Colonic mucosa (tissue), 4 donors: ENCODE measurements at places on chromosomes 13 and 19.

GRCh38 chr19:42480335-42481095 lies 37.8 kb upstream of the CXCL17 start:
- DNase-seq, result no peak
- no peak overlapping the region for H3K4me3 ChIP-seq

DNA sequence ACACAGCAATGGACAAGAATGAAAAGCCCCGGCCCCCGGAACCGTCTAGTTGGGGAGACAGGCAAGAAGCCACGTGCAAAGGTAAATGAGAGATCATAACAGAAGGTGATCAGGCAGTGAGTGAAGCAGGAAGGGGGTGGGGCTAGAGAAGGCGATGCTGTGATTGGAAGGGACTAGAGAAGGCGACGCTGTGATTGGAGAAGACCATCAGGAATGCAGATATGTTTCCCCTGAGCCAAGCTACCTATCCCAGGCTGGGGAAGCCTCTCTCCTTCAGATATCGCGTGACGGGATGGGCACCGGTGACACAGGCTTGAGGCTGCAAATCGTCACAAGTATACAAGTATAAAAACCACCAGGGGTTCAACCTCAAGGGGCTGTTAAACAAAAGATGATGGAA lies 21.8 kb downstream of the DCAF15 start:
- no peaks in the 10 kb centered on the region for H3K27me3 ChIP-seq
- no peak overlapping the region for H3K4me3 ChIP-seq
- peaks cover 2% of the 10 kb centered on the region for H3K4me1 ChIP-seq
- DNase-seq, result no peak
- peaks cover 7% of the 10 kb centered on the region for H3K36me3 ChIP-seq

- no peak overlapping the region for H3K27ac ChIP-seq
- H3K36me3 ChIP-seq, result no peaks in the 10 kb centered on the region
- no peaks in the 10 kb centered on the region for H3K4me1 ChIP-seq
- no peak for DNase-seq
- H3K27me3 ChIP-seq, result no peaks in the 10 kb centered on the region
Measured at GRCh38 chr19:7739801-7740681, 7.3 kb downstream of the CD209 start.

DNA sequence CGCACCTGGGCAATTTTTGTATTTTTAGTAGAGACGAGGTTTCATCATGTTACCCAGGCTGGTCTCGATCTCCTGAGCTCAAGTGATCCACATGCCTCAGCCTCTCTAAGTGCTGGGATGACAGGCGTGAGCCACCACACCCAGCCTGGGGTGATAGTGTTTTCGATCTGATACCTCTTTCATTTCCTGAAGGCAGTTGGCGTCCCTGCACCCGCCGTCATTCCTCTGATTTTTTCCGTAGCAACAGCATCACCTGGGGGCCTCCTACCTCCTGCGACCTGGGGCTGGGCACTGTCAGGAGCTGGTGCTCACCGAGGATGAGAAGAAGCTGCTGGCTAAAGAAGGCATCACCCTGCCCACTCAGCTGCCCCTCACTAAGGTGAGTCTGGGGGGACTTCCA lies 10.8 kb downstream of the CREB3L3 start:
- H3K4me1 ChIP-seq, result no peaks in the 10 kb centered on the region
- H3K27me3 ChIP-seq, result no peaks in the 10 kb centered on the region
- H3K27ac ChIP-seq, result no peak overlapping the region
- DNase-seq, result no peak

GRCh38 chr13:105599477-105600037 lies 935.9 kb downstream of the EFNB2 start:
- H3K36me3 ChIP-seq, result no peaks in the 10 kb centered on the region
- no peaks in the 10 kb centered on the region for H3K27me3 ChIP-seq
- no peak for DNase-seq
- no peak overlapping the region for H3K4me3 ChIP-seq
- no peak overlapping the region for H3K27ac ChIP-seq

- peaks cover 14% of the 10 kb centered on the region for H3K27me3 ChIP-seq
- no peak overlapping the region for H3K27ac ChIP-seq
- DNase-seq, result peak; percentile 69
- H3K4me3 ChIP-seq, result peak overlapping the region; percentile 20
Measured at GRCh38 chr19:35845215-35846037, 6.9 kb downstream of the NPHS1 start.

GRCh38 chr19:1243768-1244692 lies 2.5 kb downstream of the ATP5F1D start:
- peak overlapping the region; percentile 10 for H3K4me3 ChIP-seq
- DNase-seq, result peak; percentile 91
- no peaks in the 10 kb centered on the region for H3K27me3 ChIP-seq
- H3K27ac ChIP-seq, result peak overlapping the region; percentile 97
- H3K4me1 ChIP-seq, result peaks cover 34% of the 10 kb centered on the region

DNA sequence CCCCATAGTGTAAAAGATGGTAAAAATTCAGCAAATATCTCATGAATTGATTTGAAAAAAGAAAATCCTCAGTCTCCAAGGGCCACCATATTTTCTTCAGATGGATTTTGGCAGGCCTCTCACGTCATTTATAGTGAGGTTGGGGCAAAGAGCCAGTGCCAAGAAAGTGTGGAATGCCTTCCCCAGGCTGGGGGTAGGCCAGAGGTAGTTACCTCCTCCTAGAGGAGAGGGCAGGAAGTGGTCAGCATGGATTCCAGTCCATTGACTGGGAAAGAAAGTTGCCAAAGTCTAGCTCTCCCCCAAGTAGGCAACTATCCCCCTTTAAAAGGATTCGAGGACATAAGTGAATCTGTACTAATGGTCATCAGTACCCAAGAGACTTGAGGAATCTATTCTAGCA lies 68.4 kb upstream of the KCTD4 start:
- no peak overlapping the region for H3K4me3 ChIP-seq
- no peak overlapping the region for H3K27ac ChIP-seq
- no peaks in the 10 kb centered on the region for H3K4me1 ChIP-seq
- H3K36me3 ChIP-seq, result no peaks in the 10 kb centered on the region
- no peak for DNase-seq
- H3K27me3 ChIP-seq, result no peaks in the 10 kb centered on the region

DNA sequence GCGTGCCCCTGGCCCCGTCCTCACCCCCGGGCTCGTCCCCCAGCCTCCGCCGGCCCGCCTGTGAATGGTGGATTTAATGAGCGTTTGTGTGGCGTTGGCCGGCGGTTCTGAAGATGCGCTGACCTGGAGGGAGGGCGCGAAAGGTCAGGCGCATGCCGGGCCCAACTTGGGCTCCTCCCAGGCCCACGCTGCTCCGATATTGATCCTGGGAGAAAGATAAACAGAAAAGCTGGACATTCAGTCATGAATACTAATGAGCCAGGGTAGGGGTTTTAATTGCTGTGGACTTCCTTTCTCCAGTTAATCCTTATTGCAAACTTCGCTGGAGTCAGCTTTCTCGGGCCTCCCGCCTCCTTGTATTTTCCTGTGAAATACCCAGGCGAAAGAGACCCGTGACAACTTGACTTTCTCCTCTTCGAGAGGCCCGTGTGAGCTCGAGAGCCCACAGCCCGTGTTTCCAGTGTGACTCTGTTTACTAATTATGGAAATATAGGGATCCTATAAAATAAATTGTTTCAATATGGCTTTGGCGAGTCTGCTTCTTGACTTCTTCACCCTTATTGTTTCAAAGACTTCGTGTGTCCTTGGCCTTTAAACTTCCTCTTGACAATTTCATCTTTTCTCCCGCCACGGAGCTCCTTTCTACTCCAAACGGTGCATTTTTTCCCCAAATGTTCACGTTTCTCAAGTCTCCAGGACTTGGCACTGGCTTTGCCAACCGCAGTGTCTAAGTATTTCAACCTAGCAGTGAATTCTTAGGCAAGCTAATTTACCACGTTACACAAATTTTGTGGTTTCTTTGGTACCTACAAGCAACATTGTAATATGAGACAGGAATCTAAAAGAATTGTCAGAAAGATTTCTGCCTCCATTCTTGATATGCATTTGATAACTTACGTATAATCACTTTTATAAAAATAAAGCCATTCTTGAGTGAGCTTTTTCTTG lies 10.5 kb downstream of the ZIC2 start:
- no peak overlapping the region for H3K4me3 ChIP-seq
- H3K36me3 ChIP-seq, result no peaks in the 10 kb centered on the region
- H3K27ac ChIP-seq, result no peak overlapping the region
- H3K4me1 ChIP-seq, result peaks cover 12% of the 10 kb centered on the region

GRCh38 chr19:41265395-41266153 lies 1.4 kb downstream of the HNRNPUL1 start:
- peak; percentile 38 for DNase-seq
- peaks cover 27% of the 10 kb centered on the region for H3K36me3 ChIP-seq

DNA sequence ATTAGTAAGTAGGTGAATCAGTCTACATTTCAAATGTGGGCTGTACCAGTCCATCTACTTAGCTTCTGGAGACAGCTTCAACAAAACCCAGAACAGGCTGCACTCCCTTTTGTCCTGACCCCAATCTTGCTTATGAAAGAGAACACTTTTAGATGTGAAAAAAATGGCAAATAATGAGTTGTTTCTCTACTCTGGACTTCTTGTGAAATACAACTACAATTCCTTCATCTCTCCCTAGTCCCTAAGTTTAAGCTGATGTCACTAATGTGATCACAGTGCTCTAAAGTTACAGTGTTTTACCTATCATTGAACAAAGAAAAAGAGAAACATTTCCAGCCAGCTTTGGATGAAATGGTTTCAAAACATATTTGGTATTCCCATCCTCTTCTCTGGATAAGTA lies 183.9 kb downstream of the LHFPL6 start:
- H3K27ac ChIP-seq, result no peak overlapping the region
- no peaks in the 10 kb centered on the region for H3K36me3 ChIP-seq
- no peaks in the 10 kb centered on the region for H3K4me1 ChIP-seq
- no peak overlapping the region for H3K4me3 ChIP-seq

GRCh38 chr13:68128297-68128915 lies 898.3 kb upstream of the PCDH9 start:
- no peak for DNase-seq
- no peak overlapping the region for H3K4me3 ChIP-seq
- no peaks in the 10 kb centered on the region for H3K27me3 ChIP-seq
- no peaks in the 10 kb centered on the region for H3K4me1 ChIP-seq

GRCh38 chr19:54281007-54281728 lies at the start of gene LILRB2:
TSS of gene LILRB2 (minus strand) at chr19:54281110. CDS start at chr19:54280496, 614 bp downstream.
- no peak within 1 kb of the TSS for H3K27ac ChIP-seq
- H3K27me3 ChIP-seq, result no peaks in the 10 kb centered on the region

DNA sequence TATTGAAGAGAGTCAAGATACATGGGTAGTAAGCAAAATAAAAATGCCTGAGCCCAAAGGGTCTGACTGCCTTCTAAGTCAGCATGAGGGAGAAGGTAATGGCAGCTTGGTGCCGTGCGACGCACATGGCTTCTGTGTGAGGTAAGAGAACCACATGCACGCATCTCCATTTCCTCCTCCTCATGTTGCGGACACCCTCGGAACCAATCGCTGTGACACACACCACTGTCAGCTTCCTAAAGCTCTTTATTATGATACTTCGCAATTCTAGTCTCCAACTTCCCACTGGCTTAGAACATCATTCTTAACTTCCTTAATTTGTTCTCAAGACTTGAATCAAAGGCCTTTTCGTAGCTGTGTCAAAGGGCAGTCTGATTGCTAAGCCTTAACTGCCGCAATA lies 170.1 kb downstream of the OXGR1 start:
- H3K27ac ChIP-seq, result no peak overlapping the region
- no peak for DNase-seq
- no peaks in the 10 kb centered on the region for H3K27me3 ChIP-seq
- H3K4me3 ChIP-seq, result no peak overlapping the region
- no peaks in the 10 kb centered on the region for H3K36me3 ChIP-seq
- H3K4me1 ChIP-seq, result no peaks in the 10 kb centered on the region

GRCh38 chr19:30647891-30648720 lies 275.9 kb downstream of the ZNF536 start:
- no peak for DNase-seq
- H3K27ac ChIP-seq, result no peak overlapping the region
- H3K4me1 ChIP-seq, result no peaks in the 10 kb centered on the region
- H3K27me3 ChIP-seq, result no peaks in the 10 kb centered on the region
- H3K36me3 ChIP-seq, result no peaks in the 10 kb centered on the region

DNA sequence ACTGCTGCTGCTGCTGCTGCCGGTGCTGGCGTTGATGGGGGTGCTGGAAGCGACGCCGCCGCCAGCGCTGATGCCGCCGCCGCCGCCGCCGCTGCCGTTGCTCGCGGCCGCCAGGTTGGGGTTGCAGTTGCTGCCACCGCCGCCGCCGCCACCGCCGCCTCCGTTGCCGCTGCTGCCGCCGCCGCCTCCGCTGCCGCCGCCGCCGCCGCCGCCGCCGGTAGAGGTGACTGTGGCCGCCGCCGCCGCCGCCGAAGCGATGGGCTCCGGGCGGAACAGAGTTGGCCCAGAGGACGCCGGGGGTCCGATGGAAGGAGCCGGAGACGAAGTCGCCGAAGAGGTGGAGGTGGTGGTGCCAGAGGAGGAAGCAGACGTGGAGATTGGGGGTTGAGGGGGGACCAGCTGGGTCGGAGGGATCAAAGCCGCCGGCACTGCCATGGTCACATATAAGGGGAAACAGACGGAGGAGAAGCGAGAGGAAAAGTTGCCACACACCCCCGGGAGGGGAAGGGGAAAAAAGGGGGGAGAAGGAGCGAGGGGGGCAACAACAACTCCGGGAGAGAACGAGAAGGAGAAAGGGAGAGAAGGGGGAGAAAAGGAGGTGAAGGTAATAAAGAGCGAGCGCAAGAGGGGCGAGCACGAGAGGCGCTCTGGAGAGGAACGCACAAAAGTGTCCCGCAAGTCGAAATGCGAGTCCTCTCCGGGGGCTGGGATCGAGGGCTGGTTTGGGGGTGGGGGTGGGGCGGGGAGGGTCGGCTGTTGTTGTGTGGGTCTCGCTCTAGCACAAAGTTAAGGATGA lies 471 bp downstream of the DACH1 start:
- no peaks in the 10 kb centered on the region for H3K4me1 ChIP-seq
- no peaks in the 10 kb centered on the region for H3K36me3 ChIP-seq
- DNase-seq, result peak; percentile 40
- H3K27me3 ChIP-seq, result no peaks in the 10 kb centered on the region
- peak overlapping the region; percentile 86 for H3K4me3 ChIP-seq

DNA sequence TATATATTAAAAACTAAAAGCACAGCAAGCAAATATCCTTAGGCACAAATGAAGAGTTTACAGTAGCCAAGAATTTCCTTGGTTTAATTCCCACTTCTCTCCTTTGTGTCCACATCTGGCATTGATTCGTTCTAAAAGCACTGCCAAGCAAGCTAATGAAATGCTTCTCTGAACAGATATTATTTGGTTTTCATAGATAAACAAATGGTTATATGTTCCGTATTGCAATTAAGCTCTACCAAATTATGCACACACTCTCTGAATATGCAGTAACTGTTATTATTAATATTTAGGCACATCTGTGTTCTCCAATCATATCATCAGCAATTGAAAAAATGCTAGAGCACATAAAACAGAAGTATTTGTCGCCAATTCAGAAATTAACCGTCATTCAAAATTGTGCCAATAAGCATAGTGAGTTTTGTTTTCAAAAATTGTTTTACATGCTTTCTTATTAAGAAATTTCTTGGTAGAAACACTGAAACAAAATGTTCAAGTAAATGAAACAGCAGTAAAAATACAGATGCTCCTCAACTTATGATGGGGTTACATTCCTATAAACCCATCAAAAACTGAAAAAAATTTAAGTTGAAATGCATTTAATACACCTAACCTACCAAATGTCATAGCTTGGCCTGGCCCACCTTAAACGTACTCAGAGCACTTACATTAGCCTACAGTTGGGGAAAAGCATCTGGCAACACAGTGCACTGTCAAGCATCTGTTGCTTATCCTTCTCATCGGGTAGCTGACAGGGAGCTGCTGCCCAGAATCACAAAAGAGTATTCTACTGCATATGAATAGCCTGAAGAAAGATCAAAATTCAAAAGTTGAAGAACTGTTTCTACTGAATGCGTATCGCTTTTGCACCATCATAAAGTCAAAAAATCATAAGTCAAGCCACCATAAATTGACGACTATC lies 2134.7 kb downstream of the PCDH9 start:
- H3K27ac ChIP-seq, result no peak overlapping the region
- no peaks in the 10 kb centered on the region for H3K27me3 ChIP-seq
- no peaks in the 10 kb centered on the region for H3K36me3 ChIP-seq
- H3K4me3 ChIP-seq, result no peak overlapping the region
- H3K4me1 ChIP-seq, result no peaks in the 10 kb centered on the region
- no peak for DNase-seq
